NCI-H82 (cell line): ENCODE measurements at places on chromosomes 4 and X.

- DNase-seq, result no peak
Measured at GRCh38 chr4:184648054-184648312, 1.3 kb downstream of the CASP3 start.

- peak; percentile 79 for DNase-seq
Measured at GRCh38 chrX:54042609-54043021, 1.7 kb downstream of the PHF8 start.

GRCh38 chr4:80594701-80595100 is 259.2 kb downstream of the CFAP299 start:
- no peak for DNase-seq

DNA sequence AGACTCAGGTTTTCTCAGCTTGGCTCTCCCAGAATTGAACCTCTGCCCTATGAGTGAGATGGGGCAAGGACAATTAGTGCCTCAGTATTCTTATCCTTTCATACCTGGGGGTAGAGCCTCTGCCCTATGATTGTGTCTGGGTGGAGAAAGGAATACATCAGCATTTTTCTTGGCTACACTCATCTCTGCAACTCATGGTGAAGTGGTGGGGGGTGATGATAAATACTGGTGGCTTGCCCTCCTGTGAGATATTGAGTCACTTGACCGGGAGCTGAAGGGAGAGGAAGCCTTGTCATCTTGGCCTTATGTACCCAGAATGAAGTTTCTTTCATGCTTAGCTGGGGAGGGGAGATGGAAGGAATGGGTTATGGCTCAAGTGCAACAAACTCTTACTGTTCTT is 71.3 kb upstream of the ENOX2 start:
- no peak for DNase-seq

GRCh38 chr4:48024522-48024921 is 8.0 kb downstream of the NIPAL1 start:
- no peak for DNase-seq

GRCh38 chrX:149131774-149132173 is 373.3 kb downstream of the IDS start:
- no peak for DNase-seq

- DNase-seq, result no peak
Measured at GRCh38 chr4:105092356-105092755, 54.3 kb upstream of the TET2 start.

GRCh38 chrX:64196606-64197005 is 8.9 kb downstream of the AMER1 start:
- DNase-seq, result no peak
